ENCODE measurements at places on chromosomes 16 and 17.
A peak's percentile ranks its signal among the peaks of the same experiment; 100 is the strongest.

DNA sequence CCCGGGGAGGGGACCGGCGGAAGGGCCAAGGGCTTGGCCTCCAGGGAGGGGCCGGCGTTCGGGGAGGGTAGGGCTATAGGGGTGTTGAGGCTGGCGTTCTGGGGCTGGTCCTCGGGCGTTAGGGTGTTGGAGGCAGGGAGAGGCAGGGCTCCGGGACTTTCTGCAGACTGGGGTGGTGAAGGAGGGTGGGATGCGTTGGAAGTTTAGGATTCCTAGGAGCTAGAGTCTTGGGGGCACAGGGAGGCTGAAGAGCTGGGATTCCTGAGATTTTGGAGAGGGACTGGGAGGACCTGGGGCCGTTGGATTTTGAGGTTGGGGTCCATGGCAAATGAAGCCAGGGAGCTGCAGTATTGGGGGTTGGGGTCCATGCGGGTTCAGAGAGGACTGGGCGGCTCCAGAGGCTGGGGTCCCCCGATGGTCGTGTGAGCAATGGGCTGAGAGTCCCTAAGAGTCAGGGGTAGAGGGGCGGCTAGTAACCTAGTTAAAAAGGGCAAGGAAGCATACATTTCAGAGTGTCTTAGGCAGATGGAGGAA is 740 bp downstream of the NFATC2IP start:
- DNase-seq: no peak

- DNase-seq: peak; percentile 15
Observed at GRCh38 chr17:80588702-80589383, 44.2 kb downstream of the RPTOR start.

- DNase-seq: no peak
Observed at GRCh38 chr16:87057211-87057881, 259.8 kb downstream of the C16orf95 start.

DNA sequence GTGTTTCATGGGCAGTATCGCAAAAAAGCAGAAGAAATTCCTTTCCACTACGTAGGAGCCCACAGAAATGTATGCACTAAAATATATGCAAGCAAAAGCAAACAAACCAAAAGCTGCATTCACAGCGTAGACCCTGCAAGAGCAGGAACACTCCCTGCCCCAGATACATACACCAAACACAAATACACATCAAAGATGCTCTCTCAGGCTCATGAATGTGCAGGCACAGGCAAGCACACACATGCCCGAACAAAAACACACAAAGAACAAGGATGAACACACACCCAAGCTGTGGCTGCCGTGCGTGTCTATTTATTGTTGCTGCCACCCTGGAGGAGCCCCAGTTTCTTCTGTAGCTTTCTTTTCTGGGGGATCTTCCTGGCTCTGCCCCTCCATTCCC is 1.7 kb downstream of the NUPR1 start:
- peak; percentile 6 for DNase-seq

DNA sequence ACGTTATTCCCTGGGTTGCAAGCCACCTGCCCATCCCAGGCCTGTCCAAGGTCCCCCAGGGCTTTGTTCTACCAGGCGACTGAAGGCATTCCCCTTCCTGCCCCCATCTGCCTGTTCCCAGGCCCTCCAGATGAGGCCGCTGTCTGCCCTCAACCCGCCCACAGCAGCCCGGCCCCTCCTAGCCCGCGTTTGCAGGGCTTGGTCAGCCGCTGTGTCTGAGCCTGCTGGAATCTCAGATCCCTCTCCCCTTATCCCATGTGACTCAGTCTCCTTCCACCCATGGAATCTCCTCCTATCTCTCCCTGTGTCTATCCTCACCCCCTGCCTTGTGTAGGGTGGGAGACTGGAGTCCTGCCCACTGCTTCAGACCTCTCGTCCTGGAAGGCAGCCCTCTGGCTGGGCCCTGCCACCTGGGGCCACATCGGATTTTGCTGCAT is 186.0 kb upstream of the TNRC6C start:
- peak; percentile 20 for DNase-seq

- no peak for DNase-seq
Observed at GRCh38 chr17:56598466-56598865, 5.0 kb downstream of the NOG start.

- DNase-seq: peak; percentile 46
Observed at GRCh38 chr17:7912927-7913524, 3.1 kb downstream of the RNF227 start.

- DNase-seq: no peak
Observed at GRCh38 chr17:34566201-34566600, 13.2 kb upstream of the TMEM132E start.

DNA sequence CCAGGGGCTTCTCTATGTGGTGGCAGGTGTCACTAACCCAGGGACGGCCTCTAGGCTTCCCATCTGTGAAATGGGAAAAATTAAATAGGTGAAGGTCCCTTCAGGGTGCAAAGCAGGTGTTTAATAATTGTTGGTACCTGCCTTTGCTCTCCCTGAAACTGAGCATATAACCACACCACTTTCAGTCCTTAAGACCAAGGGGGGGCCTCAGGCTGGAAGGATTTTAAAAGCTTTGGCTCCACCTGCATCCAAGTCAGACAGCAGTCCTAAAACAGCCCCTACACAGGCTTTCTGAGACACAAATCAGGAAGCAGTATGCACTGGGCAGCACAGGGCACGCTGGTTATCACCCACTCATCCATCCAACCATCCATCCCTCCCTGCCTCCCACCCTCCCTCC is 55.0 kb downstream of the TK2 start:
- DNase-seq: no peak

DNA sequence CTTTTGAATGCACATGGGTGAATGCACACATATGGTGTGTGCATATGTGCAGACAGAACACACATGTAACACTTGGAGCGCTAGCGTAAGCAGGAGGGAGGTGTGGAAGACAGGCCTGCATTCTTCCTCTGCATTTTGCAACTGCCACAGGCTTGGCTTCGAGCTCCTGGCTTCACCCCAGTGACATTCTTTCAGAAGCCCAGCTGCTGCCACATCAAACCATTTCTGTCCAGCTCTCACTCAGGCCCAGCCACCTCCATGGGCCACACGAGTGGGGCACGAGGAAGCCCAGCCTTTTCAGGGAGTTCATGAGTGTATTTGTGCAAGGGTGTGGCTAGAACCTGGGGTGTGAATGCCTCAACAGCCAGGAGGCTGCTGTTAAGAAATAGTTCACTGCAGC is 18.8 kb downstream of the LGALS3BP start:
- DNase-seq: peak; percentile 84
